ENCODE measurements at places on chromosomes 4 and X. TPM values are rescaled to one million over a fixed set of nuclear protein-coding genes. Genes with fewer than 3 reads are reported as not detected.

The GPM6B gene
- 4.8 TPM for polyA plus RNA-seq

The TRAM1L1 gene
- 0.35 TPM for polyA plus RNA-seq

The RTL5 gene
- polyA plus RNA-seq, result 1.6 TPM

The PAGE2B gene
- polyA plus RNA-seq, result not detected

The TKTL1 gene
- 2.9 TPM for polyA plus RNA-seq

The GAB1 gene
- polyA plus RNA-seq, result 25.2 TPM

The CC2D2A gene
- polyA plus RNA-seq, result 5.6 TPM

The PHOX2B gene
- not detected for polyA plus RNA-seq

The OCIAD1 gene
- 133 TPM for polyA plus RNA-seq

The GPR173 gene
- 0.75 TPM for polyA plus RNA-seq

The UGT2A1 gene
- not detected for polyA plus RNA-seq

The DCAF12L1 gene
- polyA plus RNA-seq, result not detected

The WAS gene
- polyA plus RNA-seq, result 1.5 TPM

The STPG2 gene
- polyA plus RNA-seq, result not detected

The TACC3 gene
- polyA plus RNA-seq, result 7.7 TPM

The NPY2R gene
- not detected for polyA plus RNA-seq

Measured in heart left ventricle (tissue), 16 donors.